IMR-90 (cell line): ENCODE measurements at places on chromosomes 2 and 18. TPM values are rescaled to one million over a fixed set of nuclear protein-coding genes. Genes with fewer than 3 reads are reported as not detected.
A peak's percentile ranks its signal among the peaks of the same experiment; 100 is the strongest.

DNA sequence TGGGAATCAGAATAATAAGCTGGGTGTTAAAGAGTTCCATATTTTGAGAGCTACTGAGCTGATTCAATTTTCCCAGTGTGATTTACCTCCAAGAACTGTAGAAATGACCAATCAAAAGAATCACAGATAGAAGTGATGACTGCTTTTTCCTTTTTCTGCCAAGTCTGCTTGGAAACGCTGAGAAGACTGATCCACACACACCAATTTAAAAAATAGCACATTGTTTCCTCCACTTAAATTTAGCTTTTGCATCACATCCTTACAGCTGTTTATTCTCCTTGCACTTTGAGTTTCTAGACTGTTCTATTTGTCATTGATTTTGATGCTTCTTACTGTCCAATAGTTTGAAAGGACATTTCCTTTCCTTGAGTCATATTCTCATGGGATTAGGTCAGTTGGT is 590.3 kb upstream of the CHAC2 start:
- no peak for DNase-seq

ZNF521 gene
- polyA plus RNA-seq: 21.5 and 30.2 TPM in 2 replicates

DNA sequence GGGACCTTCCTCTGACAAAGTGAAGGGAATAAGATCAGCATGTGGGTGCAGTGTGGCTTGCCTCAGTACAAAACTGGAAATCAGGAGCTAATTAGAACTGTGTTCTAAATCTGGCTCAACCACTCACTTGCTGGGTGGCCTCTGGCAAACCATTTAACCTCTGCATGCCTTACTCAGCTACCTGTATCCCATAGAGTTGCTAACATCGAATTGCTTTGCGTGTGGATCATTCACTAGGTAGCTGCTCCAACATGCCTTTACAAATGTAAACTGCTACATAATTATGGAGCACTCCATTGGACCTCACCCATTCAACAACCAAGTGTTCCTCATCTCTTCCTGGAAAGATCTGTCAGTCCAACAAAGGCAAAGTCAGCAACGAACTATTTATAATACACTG is 19.0 kb downstream of the PLEKHM3 start:
- DNase-seq: no peak

DNA sequence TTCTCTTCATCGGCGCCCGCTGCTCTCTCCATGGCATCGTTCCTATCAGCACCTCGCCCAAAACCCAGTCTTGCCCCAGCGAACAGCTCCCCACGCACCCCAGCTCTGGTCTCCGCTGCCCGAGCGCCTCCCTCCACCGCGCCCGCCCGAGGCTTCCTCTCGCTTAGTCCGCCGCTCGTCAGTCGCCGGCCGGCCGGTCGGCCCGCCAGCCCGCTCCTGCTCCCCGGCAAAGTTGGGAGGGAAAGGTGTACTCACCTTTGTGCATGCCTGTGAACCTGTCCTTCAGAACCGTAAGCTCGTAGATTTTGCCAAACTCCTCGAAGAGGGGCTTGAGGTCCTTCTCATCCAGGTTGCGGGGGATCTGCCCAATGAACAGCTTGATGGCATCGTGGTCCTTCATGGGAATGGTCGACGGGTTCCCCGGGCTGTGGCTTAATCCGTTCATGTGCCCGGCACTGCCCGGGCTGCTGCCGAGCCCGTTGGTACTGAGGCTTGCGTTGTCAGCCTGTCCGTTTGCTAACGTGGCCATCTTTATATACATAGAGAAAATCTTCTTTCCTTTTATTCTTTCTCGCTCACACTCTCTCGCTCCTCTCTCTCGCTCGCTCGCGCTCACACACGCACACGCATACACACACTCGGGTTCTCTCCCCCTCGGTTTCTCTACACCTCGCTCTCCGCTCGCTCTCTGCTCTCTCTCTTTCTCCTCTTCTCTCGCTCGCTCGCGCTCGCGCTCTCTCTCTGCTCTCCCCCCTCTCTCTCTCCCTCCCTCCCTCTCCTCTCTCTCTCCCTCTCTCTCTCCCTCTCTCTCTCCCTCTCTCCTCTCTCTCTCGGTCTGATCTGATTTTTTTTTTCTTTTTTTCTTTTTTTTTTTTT is at the start of gene CELF4:
Gene CELF4, minus strand, starts transcription at position 698 of the 876 bp plus-strand sequence.
- DNase-seq: no peak

GRCh38 chr18:38539371-38539770 is 973.8 kb upstream of the CELF4 start:
- DNase-seq: no peak

EFEMP1 gene
- polyA plus RNA-seq: 198 and 219 TPM in 2 replicates

GCG gene
- polyA plus RNA-seq: not detected in 2 replicates

AQP12A gene
- polyA plus RNA-seq: not detected in 2 replicates

OXER1 gene
- not detected in 2 replicates for polyA plus RNA-seq

UGT1A4 gene
- polyA plus RNA-seq: not detected in 2 replicates

DNA sequence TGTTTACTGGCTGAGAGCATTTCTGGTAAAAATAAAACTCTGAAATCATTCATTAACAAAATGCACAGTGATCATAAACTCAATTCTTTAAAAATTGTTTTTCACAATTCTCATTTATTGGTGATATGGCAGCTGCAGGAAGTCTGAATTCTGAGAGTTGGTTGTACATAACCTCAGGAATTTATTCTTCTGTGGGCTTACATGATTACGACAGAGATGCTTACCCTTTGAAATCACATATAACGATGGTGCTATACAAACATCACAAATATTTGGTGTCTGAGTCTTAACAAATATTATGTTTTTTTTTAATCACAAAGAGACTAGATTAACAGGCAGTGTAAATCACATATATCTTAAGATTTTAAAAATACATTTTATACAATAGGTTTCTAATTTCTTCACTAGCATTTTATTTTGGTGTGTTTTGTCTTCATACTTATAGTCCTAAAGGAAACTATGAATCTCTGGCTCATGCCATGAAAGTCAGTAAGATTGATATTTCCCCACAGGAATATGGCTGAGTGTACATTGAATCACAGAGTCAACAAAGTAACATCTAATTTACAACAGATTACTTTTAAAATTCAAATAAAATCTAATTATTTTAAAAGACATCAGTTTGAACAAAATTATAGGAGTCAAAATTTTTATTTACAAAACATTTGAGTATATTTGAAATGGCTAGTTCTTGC is 318.8 kb upstream of the THUMPD2 start:
- peak; percentile 86 for DNase-seq

DNA sequence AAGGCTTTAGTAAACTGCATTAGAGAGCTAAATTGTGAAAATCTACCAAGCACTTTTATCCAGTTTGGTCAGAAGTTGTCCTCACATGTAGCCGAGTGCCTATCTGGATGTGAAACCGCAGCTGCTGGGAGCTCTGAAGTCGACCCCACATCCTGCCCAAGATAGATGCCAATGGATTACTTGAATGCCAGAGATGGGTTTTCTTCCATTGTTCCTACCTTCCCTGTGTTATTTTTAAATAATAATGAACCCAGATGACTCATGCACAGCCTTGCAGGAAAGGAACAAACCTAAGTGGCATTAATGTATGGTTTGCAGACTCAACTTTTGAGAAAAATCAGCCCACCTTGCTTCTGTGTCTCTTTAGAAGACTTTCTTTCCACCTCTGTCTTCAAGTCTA is 408.5 kb downstream of the FBXO15 start:
- no peak for DNase-seq

- DNase-seq: peak; percentile 59
Measured at GRCh38 chr2:137938204-137938603, 26.1 kb upstream of the HNMT start.

GRCh38 chr18:9392726-9393125 is 58.2 kb downstream of the TWSG1 start:
- DNase-seq: no peak

GRCh38 chr2:149490296-149490695 is 97.3 kb downstream of the MMADHC start:
- no peak for DNase-seq

DNA sequence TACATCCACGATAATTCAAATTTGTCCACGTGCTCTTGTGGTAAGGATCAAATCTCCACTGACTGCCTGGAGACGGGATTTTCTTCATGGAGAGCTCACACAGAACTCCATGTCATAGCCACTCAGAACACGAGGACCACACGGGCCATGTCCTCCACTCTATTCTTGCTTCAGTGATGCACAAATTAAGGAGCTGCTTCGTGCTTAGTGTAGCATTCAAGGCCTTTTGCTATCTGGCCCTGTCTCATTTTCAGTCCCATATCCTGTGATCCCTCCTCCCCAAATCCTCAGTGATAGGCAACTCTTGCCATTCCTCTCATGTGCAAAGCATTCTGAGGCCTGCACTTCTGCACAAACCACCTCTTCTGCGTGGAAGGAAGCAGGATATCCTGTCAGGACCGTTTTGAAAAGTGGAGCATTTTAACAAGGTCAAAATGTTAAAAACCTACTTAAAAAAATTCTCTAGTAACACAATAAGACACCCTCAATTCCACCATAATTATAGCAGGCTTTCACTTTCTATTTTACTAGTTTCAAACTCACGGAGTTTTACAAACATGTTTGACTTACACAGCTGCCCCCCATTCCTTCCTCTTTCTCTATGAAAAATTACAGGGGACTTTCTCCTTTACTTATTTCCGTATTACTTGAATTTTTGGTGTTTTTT is 35.2 kb downstream of the ST3GAL5 start:
- no peak for DNase-seq

GRCh38 chr18:31243740-31244512 is 74.0 kb upstream of the DSG1 start:
- DNase-seq: no peak

IL1F10 gene
- not detected in 2 replicates for polyA plus RNA-seq

DNA sequence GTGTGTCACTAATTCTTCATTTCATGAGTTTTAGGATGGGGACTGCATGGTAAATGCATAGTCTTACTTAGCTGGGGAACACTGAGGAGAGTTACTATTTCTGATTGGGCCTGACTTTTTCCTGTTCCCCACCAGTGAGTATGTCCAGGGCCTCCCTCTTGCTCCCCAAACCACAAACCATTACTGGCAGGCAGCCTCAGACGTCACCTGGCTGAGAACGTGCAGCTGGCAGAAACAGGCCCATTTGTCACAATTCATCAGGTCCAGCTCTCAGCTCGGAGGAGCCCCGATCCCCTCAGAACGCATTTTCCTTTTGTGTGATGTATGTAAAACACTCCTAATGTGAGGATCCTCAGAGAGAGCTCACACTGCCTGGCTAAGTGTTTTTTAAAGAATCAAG is 71.7 kb upstream of the SIX3 start:
- no peak for DNase-seq

- DNase-seq: no peak
Measured at GRCh38 chr18:12821408-12821807, 62.6 kb downstream of the PTPN2 start.

DNA sequence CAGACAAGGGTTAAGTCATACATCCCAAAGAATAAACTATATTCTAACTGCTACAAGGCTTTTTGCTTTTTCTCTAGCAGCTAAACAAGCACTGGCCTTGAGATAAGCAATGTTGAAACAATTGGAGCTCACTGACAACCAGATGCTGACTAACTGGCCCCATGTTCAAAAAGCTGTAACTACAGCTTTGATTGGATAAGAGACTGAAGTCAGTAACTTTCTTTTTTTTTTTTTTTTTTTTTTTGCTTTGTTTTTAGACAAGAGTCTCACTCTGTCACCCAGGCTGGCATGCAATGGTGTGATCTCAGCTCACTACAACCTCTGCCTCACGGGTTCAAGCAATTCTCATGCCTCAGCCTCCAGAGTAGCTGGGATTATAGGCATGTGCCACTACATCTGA is 45.4 kb upstream of the TMEM163 start:
- DNase-seq: no peak

DNA sequence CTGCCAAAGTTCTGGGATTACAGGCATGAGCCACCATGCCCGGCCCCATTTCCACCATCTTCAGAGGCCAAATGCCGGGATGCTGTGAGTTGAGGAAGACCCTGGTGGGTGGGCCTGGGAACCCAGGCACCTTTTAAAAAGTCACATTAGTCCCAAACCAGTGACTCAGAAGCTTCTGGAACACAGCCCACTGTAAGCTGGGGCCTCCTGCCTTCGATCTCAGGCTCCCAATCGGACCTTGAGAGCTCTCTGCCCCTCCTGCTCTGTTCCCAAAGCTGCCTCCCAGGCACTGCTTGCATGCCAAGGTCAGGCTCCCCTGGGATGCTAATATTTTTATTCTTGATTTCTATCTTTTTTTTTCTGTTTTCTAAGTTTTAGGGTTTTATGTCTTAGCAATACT is 4.2 kb downstream of the ADCY3 start:
- DNase-seq: peak; percentile 35

OTX1 gene
- polyA plus RNA-seq: 0.03 TPM in 1 of 2 replicates, not detected in the other

GRCh38 chr2:69253611-69254301 is 133.3 kb downstream of the GFPT1 start:
- peak; percentile 99 for DNase-seq

SALL3 gene
- polyA plus RNA-seq: not detected in 2 replicates

- DNase-seq: peak; percentile 13
Measured at GRCh38 chr18:33495278-33495677, 54.8 kb upstream of the CCDC178 start.

GRCh38 chr2:218891275-218892135 is 10.9 kb downstream of the WNT10A start:
- no peak for DNase-seq

SCN7A gene
- polyA plus RNA-seq: 0.24 and 0.39 TPM in 2 replicates

CPO gene
- polyA plus RNA-seq: not detected in 2 replicates

- DNase-seq: no peak
Measured at GRCh38 chr2:76491503-76491902, 780.8 kb upstream of the GCFC2 start.

ARL5A gene
- polyA plus RNA-seq: 16.6 and 22.3 TPM in 2 replicates

DNA sequence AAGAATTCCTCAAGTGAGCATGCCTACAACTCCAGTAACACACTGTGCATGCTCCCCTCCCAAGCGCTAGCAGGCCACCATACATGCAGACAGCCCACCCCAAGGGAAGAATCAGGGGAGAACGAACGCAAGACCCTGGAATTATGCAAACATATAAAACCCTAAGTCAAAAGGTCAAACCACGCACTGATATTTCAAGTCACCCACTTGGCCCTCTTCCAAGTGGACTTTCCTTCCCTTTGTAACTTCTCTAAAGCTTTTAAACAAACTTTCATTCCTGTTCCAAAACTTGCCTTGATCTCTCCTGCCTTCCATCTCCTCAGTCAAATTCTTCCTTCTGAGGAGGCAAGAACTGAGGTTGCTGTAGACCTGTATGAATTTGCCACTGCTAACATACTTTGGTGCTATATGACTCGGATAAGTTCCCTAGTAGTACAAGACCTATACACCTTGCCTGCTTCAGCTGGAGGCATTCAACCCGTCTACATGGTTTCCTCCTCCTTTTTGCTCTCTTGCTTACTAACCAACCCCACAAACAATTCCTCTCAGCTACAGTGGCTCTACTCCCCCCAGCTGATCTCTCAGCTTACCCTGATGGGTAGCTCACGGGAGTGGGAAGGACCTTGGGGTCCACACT is 11.1 kb upstream of the RPIA start:
- no peak for DNase-seq

GRCh38 chr2:180609626-180610340 is 370.6 kb upstream of the UBE2E3 start:
- no peak for DNase-seq

GYPC gene
- polyA plus RNA-seq: 96.3 and 103 TPM in 2 replicates

GRCh38 chr2:43405829-43406228 is 179.4 kb upstream of the ZFP36L2 start:
- no peak for DNase-seq

DNA sequence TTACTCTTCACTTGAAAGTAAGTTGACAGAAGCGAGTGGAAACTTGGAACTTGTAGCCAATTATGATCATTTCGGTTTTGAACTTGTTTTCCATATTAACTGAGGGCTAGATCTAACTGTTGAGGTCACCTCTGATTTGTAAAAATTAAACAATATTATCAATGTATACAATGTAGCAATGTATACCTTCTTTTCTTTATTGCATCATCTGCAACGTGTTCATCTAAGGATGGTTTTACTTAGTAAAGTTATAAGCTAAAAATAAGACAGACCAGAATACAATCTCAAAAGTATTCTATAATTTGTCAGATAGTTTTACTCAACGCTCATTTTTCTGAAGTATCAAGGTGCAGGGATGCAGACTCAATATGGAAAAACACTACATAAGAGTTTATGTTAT is 435.0 kb upstream of the TNP1 start:
- DNase-seq: no peak
